ENCODE measurements at places on chromosomes 2 and 18. TPM values are rescaled to one million over a fixed set of nuclear protein-coding genes. Genes with fewer than 3 reads are reported as not detected.

Gene TRPM8
- total RNA-seq = 0.42 TPM

Gene RSAD2
- total RNA-seq = 0.89 TPM

Gene TUBA3D
- 0.43 TPM for total RNA-seq

Gene CCL20
- total RNA-seq = 7.7 TPM

Gene KCNE4
- 0.83 TPM for total RNA-seq

Gene DOK6
- not detected for total RNA-seq

Gene RESP18
- not detected for total RNA-seq

Gene NLRC4
- not detected for total RNA-seq
